Skeletal muscle cell (primary cell): ENCODE measurements at places on chromosomes 12 and 14.

DNA sequence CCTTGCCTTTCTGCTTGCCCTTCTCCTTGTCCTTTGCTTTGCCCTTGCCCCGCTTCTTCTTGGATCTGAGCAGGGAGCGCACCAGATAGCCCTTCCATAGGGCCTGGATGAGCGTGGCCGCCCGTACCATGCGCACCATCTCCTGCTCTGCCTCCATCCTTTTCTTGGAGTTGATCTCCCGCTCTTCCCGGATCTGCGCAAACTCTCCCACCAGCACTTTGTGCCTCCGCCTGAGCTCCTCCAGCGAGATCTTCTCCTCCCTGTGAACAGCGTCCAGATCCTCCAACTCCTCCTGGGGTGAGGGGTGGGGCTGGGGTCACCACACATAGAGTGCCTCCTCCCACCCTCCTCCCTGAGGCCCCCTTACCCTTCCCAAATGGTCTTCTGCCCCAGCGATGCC is 10.1 kb downstream of the RITA1 start:
- no peak for DNase-seq

- no peak for DNase-seq
Measured at GRCh38 chr14:38212111-38212510, 4.4 kb downstream of the SSTR1 start.

DNA sequence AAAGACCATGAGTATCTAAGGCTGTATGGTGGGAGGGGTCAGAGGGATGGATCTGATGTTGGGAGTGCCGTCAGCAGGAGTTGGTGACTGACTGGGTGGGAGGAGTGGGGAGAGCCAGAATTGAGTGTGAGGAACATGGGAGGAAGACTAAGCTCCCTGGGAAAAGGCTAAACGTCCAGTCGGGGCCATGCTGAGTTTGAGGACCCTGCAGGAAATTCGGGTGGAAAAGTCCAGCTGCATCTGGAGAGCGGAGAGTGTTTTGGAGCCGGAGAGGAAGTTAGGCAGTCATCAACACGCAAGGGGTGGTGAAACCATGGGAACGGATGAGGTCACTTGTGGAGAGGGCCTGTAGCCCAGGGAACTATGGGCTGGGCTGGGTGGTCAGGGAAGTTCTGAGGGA is 60.9 kb downstream of the ELK3 start:
- DNase-seq = peak; percentile 49

DNA sequence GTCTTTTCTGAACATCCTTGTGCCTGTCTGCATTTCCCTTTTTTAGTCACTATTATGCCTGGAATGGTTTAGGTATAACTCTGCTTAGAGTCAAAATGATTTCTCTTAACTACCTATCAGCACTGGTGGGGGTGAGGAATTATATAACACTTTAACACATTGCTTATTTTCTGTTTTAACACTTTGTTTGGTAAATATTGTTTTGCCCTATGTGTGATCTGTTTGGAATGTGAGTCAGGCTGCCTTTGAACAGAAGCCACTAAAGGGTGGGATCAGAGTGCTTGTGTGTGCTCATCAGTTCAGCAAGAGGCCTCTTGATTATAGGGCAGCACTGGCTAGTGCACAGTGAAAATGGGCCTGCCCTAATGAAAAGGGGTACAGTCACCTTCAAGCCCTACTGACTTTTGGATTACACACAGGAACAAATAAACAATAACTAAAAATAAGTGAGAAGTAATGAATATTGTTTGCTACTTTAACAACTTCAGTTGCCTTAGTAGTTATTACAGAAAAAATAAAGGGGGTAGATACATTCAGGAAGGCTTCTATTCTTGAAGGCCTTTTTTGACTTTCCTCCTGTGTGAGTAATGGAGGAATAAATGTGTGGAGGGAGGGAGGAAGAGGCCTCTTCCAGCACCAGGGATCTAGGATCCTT is 23.2 kb downstream of the NGDN start:
- no peak for DNase-seq

DNA sequence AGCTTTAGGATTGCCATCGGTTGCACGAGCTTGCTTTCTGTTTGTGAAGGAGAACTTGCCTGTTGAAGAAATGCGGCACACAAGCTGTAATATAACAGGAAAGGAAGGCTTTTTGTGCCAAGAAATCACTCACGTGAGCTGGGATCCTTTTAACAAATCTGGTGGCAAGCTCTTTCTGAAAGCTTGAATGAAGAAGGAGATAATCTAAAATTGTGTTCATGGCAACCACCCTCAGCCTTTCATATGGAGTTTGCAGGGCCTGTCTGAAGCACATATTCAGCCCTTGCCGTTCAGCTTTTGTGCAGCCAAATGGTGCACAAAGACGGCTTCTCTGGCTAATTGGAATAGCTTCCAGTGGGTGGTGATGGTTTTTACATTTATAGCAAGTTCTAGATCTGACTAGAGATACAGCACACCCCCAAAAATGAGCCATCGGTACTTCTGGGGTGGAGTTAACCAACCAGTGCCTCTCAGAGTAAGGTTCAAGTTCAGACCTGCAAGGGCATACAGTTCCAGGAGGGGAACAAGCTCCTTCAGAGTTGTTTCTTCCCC is 107.4 kb downstream of the AEBP2 start:
- no peak for DNase-seq

DNA sequence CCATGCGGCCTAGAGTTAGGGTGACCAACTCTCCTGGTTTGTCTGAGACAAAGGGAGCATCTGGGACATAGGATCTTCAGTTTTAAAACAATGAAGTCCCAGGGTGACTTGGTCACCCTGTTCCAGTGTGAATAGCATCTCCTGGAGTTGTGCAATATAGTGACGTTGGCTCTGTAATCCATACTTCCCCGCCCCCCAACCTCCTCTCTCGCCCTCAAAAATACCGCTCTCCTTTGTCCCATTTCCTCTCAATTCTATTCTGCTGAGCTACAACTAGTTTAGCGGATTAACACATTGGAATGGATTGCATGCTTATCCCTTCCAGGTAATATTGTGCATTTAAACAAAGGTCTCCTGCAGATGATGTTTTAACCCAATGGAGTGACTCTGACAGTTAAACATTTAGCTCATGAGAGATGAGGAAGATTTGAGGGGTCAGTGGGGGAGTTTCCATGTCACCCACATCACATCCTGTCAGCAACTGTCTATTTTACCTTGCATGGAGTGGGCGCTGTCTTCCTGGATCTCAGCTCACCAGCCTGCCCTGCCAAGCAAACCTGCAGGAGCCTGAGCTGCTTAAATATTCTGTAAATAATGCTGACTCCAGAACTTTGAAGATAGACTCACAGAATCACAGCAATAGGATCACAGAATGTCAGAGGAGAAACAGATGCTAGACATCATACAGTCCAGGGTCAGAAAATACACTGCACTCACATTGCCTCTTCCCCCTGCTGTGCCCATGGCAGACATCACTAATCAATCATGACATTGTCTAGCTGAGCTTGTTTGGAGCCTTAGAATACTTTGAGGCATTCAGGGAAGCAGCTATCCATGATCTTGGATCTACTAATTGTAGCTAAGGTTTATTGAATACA is 43.0 kb downstream of the MAP1LC3B2 start:
- DNase-seq = no peak

DNA sequence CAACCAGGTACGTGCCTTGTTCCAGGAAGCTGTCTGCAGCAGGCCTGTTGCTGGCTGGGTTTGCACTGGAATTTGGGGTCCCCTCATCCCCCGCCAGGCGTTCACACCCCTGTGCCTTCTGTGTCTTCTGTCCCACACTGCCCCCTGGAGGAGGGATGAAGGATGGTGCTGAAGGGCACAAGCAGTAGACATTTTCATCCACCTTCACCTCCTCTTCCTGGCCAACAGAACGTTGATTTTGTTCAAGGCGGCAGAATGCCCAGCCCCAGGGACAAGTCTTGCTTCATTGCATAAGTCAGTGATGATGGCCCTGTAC is 122.1 kb downstream of the CALM1 start:
- DNase-seq = no peak

GRCh38 chr12:80422550-80422949 is 21.5 kb upstream of the PTPRQ start:
- peak; percentile 18 for DNase-seq
